ENCODE measurements at places on chromosomes 11 and 22.

DNA sequence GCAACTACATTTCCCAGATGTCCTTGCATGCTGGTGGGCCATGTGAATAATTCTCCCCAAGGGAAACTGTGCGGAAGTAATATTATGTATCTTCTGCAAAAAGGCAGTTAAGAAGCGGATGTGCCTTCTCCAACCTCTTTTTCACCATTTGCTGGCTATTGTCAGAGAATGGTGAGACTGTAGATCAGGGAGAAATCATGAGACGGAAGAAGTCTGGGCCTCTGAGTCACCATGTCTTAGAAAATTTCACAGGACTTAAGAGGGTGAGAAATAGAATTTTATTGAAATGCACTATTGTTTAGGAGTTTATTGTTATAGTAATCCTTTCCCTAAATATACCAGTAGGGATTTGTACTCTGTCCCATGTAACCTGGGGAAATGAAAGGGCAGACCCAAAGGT, 298.7 kb upstream of the ZC3H12C start:
- no peak for DNase-seq

GRCh38 chr11:103079833-103080232, 12.1 kb downstream of the DCUN1D5 start:
- DNase-seq = no peak

- no peak for DNase-seq
These were observed 51.5 kb upstream of the PHOX2A start for GRCh38 chr11:72295471-72295870.

DNA sequence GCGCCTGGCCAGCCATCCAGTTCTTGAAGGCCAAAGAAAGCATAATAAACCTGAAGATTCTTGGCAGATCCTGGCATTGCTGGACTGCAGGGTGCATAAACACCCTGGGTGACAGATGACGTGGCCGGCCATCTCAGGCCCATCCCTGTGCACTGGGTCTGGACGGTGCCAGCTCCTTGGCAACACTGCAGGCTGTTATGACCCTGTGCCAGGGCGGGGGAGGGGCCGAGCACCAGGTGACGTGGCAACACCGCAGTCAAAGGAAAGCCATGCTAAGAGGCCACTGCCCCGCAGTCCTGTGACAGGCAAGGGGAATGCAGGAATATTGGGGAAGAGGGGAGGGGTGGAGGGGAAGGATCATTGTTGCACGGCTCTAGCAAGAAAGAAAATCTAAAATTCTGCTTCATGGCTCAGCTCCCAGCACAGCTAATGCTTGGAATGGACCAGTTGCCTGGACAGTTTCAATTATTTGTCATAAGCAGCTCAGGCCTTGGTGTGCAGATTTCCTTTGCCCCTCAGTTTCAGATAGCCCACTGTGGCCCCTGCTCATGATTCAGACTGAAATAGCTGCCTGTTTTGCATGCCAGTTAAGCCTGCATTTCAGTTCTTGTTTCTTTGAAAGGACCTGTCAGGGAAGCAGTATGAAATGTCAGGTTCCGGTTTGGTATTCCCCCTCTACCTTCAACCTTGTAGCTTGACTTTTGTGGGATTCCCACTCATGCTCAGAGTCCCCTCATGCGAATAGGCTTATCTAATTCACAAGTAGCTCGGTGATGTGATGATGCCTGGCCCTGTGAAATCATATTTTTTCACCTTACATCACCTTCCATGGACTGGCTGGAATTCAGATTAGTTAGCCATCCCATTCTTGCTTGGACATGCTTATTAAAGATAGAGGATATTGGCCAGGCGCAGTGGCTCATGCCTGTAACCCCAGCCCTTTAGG, 29.7 kb upstream of the DDX6 start:
- DNase-seq = no peak

DNA sequence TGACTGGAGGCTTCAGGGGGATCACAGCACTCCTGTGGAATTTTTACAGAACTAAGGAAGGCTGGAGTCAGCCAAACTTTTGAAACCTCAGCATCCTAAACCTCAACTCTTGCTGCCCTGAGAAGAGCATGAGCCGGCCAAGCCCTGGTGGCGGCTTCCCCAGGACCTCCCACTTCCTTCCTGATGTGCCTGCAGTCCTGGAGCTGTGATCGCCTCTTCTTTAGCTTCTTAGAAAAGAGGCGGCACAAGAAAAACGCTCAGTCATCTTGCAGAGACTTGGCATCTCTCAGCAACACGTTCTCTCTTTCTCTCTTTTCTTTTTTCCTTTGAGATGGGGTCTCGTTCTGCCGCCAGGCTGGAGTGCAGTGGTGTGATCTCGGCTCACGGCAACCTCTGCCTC, 40.4 kb upstream of the AMPD3 start:
- DNase-seq = no peak

GRCh38 chr11:2089536-2090165, 49.5 kb downstream of the IGF2 start:
- no peak for DNase-seq
